Panc1 (cell line): ENCODE measurements at places on chromosomes 7 and 10. TPM values are rescaled to one million over a fixed set of nuclear protein-coding genes. Genes with fewer than 3 reads are reported as not detected.

DNA sequence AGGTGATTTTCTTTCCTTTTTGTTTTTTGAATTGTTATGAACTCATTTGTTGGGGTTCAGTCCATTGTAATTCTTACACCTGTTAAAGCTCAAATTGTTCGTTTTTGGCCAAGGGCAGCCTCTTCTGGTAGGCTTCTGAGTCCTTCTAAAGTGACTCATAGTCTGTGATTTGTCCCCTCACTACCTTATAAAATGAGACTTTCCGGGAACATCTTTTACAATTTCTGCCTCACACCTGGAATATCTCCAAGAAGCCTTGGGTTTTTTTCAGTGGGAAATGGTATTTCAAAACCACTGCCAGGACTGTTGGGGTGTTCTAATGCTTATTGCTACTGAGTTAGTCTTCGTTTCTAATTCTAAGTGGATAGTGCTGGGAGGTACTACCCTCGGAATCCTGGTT is 56.7 kb downstream of the BMPR1A start:
- 0 out of 2 replicates have a peak, but pooled peaks cover 2% of the 10 kb centered on the region for H3K4me1 ChIP-seq
- H3K27me3 ChIP-seq = no peaks in the 10 kb centered on the region
- no peak overlapping the region for H3K4me3 ChIP-seq
- no peak overlapping the region for H3K27ac ChIP-seq
- no peak for DNase-seq

- peak; percentile 56 for DNase-seq
- no peaks in the 10 kb centered on the region for H3K36me3 ChIP-seq
- no peaks in the 10 kb centered on the region; the same call in 1 of the 2 replicates for H3K4me1 ChIP-seq
- H3K4me3 ChIP-seq = no peak overlapping the region
- no peaks in the 10 kb centered on the region for H3K27me3 ChIP-seq
Observed at GRCh38 chr7:128099204-128099671, 68.0 kb upstream of the LRRC4 start.

DNA sequence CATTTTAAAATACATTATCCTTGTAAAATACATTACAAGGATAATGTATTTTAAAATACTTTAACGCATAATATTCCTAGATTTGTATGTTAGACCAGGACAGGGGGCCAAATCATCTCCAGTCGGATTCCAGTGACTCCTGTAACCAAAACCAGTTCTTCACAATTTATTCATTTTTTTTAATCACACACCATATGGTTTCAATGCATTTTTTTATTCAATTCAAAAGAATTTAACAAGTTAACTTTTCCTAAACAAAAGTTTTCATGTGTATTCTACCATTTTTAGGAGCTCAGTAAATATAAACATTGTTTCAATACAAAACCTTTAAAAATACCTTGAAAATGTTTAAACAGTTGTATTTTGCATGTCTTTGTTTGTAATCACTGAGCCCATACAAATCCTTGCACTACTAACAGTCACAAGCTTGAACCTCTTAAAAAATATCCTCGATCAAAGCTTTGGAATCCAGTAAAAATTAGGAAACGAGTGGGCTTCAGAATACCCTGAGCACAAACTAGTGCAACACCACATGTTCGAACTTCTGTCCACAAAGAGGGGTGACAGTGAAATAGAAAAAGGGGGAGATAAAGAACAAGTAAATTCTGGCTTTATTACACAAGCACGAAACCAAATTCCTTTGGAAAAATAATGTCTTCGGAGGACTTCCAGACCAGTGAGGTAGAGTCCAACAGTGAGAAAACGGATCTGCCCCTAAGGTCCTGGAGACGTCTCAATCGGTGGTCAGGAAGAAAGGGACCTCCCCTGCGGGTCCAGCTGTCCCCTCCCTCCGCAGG is 1.6 kb downstream of the CCDC71L start:
- H3K4me1 ChIP-seq = peaks cover 5% of the 10 kb centered on the region; the same call in 1 of the 2 replicates
- no peak for DNase-seq
- no peaks in the 10 kb centered on the region; the same call in 1 of the 2 replicates for H3K36me3 ChIP-seq
- H3K27ac ChIP-seq = peak overlapping the region; percentile 46; the same call in 1 of the 2 replicates
- H3K4me3 ChIP-seq = peak overlapping the region; percentile 77

DNA sequence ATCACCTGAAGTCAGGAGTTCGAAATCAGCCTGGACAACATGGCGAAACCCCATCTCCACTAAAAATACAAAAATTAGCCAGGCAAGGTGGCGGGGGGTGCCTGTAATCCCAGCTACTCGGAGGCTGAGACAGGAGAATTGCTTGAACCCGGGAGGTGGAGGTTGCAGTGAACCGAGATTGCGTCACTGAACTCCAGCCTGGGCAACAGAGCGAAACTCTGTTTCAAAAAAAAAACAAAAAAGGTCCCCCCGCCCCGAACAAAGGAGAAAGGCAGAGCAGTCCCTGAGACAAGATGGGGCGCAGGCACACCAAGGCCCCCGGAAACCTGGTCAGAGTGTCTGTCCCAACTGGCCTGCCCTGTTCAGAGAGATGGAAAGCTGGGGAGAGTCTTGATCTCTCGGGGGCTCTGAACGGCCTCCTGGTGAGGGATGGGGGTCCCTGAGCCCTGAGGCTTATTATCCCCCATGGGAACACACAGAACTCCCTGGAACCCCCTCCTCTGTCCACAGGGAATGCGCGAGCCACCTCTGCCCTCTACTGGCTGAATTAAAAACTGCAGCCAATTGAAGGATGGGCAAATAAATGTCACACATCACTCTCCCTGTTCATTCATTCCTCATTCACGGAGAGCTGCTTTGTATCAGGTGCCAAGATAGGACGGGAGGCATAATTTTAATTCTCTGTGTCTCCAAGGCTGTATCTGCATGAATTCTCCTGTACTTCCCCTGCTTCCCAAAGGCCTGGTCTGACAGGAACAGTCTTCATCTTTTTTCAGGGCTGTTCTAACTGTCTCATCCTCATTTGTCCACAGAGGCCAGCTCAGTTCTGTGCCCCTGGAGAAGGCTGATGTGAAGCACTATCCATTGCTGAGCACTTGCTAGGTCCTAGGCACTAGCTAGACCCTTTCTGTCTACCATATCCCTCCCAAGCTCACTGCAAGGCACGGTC is 28.9 kb downstream of the MAT1A start:
- H3K4me3 ChIP-seq = no peak overlapping the region
- H3K4me1 ChIP-seq = no peaks in the 10 kb centered on the region
- H3K36me3 ChIP-seq = no peaks in the 10 kb centered on the region

NPSR1 gene
- not detected for total RNA-seq

CCL24 gene
- total RNA-seq = not detected

MMD2 gene
- not detected for total RNA-seq

CALU gene
- total RNA-seq = 210 TPM
